ENCODE measurements at places on chromosomes 16 and 17. TPM values are rescaled to one million over a fixed set of nuclear protein-coding genes. Genes with fewer than 3 reads are reported as not detected.

The MYADML2 gene
- not detected for total RNA-seq

The MYH13 gene
- 5.4 TPM for total RNA-seq

The COX6A2 gene
- total RNA-seq = not detected

GRCh38 chr16:2511128-2511800 lies 2.5 kb upstream of the ATP6V0C start:
- no peak overlapping the region for H3K27ac ChIP-seq
- H3K4me1 ChIP-seq = peaks cover 43% of the 10 kb centered on the region
- no peaks in the 10 kb centered on the region for H3K36me3 ChIP-seq
- no peak overlapping the region for H3K4me3 ChIP-seq
- peak; percentile 58 for DNase-seq

GRCh38 chr16:72972878-72973571 lies 74.9 kb downstream of the ZFHX3 start:
- H3K27ac ChIP-seq = no peak overlapping the region
- DNase-seq = no peak
- H3K4me1 ChIP-seq = peaks cover 33% of the 10 kb centered on the region
- H3K4me3 ChIP-seq = no peak overlapping the region
- no peaks in the 10 kb centered on the region for H3K27me3 ChIP-seq
